ENCODE measurements at places on chromosomes 6 and 20. TPM values are rescaled to one million over a fixed set of nuclear protein-coding genes. Genes with fewer than 3 reads are reported as not detected.

DNA sequence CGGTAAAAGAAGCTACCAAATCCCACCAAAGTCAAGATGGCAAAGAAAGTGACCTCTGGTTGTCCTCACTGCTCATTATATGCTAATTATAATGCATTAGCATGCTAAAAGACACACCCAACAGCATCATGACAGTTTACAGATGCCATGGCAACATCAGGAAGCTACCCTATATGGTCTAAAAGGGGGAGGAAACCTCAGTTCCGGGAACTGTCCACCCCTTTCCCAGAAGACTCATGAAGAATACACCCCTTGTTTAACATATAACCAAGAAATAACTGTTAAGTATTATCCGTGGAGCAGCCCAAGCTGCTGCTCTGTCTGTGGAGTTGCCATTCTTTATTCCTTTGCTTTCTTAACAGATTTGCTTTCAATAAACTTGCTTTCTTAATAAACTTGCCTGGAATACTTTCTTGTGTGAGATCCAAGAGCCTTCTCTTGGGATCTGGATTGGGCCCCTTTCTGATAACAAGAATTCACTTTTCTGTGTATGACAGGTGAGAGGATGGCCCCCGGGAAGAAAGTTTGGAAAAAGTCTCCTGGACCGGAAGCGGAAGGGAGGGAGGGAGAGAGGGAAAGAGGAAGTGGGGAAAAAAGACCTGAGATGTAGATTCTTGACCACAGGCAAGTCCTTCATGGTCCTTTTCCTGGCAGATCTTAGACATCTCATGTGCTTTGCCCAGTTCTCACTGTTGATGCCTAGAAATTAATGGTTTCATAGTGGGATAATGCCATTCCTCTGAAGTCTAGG, 146.7 kb upstream of the ID4 start:
- no peak for DNase-seq

GRCh38 chr6:169961772-169962561, 210.5 kb downstream of the ERMARD start:
- peak; percentile 50 for DNase-seq

DNA sequence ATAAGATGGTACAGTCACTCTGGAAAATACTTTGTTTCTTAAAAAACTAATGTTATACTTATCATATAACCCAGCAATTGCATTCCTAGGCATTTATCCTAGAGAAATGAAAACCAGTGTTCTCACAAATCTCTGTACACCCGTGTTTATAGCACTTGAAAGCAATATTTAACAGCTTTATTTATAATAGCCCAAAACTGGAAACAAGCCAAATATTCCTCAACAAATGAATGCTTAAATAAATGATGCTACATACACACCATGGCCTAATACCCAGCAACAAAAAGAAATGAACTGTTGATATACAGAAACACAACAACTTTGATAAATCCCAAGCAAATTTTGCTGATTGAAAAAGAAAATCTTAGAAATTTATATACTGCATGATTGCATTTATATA, 51.3 kb downstream of the GFRA4 start:
- DNase-seq, result no peak

- no peak for DNase-seq
These were observed 495.2 kb upstream of the FLRT3 start for GRCh38 chr20:14832630-14833029.

The TGM3 gene
- not detected for total RNA-seq

DNA sequence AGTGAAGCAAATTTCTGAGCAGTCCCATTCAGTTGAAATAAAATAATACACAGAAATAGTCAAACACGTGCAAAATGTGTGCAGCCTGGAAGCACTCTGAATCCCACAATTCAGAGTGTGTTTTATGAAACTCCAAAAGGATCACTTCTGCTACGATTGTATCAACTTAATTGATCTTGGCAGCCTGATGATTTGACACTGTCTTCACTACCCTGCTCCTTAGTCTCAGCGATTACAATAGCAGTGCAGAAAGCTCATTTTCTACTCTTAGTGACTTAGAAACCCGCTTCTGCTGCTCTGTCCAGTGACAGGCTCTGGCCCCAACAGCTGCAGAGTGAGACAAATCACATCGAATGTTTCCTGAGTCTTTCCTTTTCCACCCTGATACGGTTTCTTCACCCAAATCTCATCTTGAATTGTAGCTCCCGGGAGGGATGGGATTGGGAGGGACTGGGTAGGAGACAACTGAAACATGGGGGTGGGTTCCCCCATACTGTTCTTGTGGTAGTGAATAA, 16.2 kb upstream of the EMILIN3 start:
- no peak for DNase-seq

DNA sequence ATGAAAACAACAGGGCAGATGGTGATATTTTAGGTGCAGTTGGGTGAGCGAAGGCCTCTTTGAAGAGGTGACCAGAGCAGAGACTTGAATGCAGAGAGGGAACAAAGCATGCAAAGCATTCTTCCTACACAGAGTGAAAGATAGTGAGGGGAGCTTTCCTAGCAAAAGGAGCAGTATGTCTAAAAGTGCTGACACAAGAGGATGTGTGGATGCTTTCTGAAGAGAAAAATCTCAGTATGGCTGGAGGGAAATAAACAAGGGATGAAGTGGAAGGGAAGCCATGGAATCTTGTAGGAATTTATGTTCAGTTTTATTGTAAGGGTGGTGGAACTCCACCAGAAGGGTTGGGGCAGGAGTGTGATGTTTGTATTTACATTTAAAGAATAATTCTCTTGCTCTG, 128.6 kb downstream of the F13A1 start:
- DNase-seq, result no peak

The RTN4IP1 gene
- 4.3 TPM for total RNA-seq

- no peak for DNase-seq
These were observed 90.0 kb downstream of the SLC22A23 start for GRCh38 chr6:3366596-3367413.

- DNase-seq, result no peak
These were observed 127.9 kb upstream of the ADGRF1 start for GRCh38 chr6:47169785-47170616.

DNA sequence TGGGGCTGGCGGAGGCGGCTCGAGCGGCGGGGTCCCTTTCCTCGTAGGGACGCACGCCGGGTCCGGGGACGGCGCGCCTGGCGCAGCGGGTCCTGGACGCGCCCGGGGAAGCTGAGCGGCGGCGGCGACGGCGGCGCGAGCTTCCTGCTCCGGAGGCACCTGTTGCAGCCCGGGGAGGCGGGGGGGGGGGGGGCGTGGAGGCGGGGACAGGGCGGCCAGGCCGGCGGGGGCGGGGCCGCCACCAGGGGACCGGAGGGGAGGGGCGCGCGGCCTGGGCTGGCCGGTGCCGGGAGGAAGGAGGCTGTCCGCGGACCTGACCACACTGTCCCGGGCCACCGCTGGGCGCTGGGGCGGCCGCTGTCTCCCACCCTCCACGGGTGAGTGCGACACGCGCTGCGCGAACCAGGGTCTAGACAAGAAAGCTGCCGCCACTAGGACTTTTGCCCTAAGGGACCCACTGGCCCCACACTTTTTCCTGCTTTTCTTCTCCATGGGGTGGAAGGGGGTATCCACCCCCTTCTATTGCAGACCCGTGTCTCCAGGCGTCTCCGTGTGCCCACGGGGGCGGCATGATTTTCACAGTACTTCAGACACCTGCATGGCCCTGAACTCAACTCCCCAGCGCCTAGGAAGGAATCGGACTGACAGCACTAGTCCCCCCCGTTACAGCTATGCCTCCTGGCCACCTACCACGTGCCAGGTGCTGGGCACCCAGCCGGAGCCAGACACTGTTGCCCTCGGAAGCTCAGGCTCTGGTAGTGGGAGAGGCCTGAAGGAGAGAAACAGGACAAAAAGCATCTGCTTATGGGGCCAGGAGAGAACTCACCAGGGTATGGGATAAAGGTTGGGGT, at the start of gene NFATC2:
NFATC2 (minus strand) TSS at position 149 of the 851 bp plus-strand sequence. CDS start 220 bp downstream, outside the sequence.
- DNase-seq, result no peak

- DNase-seq, result no peak
These were observed 87.5 kb upstream of the ARID1B start for GRCh38 chr6:156689656-156690055.

GRCh38 chr6:88089708-88090107, 42.1 kb downstream of the SPACA1 start:
- DNase-seq, result no peak

DNA sequence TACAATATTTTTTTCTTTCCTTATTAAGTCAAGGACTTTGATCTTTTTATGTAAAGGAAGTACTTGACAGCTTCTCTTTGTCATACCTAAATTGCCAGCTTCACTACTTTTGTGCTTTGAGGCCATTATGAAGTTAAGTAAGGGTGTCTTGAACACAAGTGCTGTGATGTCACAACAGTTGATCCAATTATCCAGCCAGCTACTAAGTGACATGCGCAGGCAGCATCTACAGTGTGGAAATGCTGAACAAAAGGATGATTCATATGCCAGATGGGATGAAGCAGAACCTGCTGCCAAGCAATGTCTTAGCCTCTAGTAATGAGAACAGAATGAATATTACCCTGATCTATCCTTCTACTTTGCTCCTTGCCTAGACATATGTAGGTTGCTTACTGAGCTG, 68.3 kb upstream of the TMEM244 start:
- DNase-seq, result no peak

The MYLK4 gene
- 1.9 TPM for total RNA-seq

DNA sequence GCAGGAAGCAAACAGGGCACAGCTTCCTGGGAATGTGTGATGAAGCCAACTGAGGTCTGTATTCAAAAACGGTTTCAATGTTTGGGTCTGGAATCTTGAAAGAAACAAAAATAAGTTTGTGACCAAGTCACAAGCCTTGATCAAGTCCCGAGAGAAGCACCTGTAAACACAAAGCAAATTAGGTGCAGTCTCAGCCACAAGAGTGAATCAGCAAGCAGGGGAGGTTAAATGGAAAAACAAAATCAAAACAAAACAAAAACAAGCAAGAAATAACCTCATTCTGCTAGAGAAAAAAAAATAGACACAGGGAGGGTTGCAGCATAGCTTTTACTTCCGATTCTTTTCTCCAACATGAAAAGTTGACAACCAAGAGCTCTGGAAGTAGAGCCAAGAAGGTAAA, 201.7 kb downstream of the CLIC5 start:
- DNase-seq, result no peak

The IL20RA gene
- 69.8 TPM for total RNA-seq

GRCh38 chr6:52958546-52959255, 36.4 kb downstream of the GSTA4 start:
- DNase-seq, result no peak

DNA sequence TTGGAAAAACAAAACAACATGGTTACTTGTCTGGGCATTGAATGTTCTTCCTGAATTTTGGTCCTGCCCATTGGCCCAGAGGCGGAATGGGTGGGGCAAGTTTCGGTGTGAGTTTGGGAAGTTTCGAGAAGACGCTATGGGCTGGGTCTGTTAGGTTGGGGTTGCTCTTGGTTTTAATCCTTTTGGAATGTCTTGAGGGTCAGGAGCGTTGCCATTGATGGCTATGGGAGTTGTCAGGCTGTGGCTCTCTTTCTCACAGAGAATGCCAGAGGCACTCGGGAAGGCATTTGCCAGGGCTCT, 135.0 kb downstream of the LRRC1 start:
- DNase-seq, result no peak

- no peak for DNase-seq
These were observed 149.7 kb downstream of the TFAP2C start for GRCh38 chr20:56778765-56779195.

- no peak for DNase-seq
These were observed 257.8 kb downstream of the CDC5L start for GRCh38 chr6:44645276-44645675.

The CPXM1 gene
- total RNA-seq, result 45.4 TPM

- DNase-seq, result no peak
These were observed 37.1 kb upstream of the DUSP22 start for GRCh38 chr6:255041-255750.

- DNase-seq, result no peak
These were observed 152.9 kb downstream of the JARID2 start for GRCh38 chr6:15398633-15399275.

DNA sequence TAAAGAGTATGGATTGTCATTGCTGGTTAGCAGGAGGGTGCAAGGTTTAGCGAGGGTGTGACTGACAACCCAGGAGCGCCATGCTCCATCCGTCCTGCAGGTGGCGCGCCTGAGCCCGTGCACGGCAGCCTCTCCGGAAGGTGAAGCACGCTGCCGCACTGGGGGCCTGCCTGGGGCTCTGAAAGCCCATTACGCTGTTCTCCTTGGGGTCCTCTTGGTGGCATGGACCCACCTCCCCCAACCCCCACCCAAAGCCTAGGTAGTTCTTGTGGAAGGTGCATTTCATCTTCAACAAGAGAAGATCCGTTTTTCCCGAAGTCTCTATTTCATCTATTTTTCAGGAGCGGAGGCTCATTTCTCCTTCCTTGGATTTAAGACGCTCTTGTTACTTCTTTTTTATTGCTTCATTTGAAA, 197.4 kb upstream of the KCNG1 start:
- DNase-seq, result no peak

The PPP1R3G gene
- total RNA-seq, result 1.2 TPM

Data from breast epithelium (tissue), 4 donors.